ENCODE measurements at places on chromosomes 5 and 9. TPM values are rescaled to one million over a fixed set of nuclear protein-coding genes. Genes with fewer than 3 reads are reported as not detected.

The QRFP gene
- not detected for total RNA-seq

The NEUROG1 gene
- total RNA-seq, result not detected

The SCGB3A2 gene
- total RNA-seq, result not detected

The TMEM267 gene
- total RNA-seq, result 9.3 TPM

The IL4 gene
- total RNA-seq, result not detected

The ARAP3 gene
- 11.3 TPM for total RNA-seq

The SAPCD2 gene
- 51.3 TPM for total RNA-seq

The ENTPD2 gene
- not detected for total RNA-seq

The GRIN3A gene
- total RNA-seq, result not detected

The IL9 gene
- total RNA-seq, result not detected

DNA sequence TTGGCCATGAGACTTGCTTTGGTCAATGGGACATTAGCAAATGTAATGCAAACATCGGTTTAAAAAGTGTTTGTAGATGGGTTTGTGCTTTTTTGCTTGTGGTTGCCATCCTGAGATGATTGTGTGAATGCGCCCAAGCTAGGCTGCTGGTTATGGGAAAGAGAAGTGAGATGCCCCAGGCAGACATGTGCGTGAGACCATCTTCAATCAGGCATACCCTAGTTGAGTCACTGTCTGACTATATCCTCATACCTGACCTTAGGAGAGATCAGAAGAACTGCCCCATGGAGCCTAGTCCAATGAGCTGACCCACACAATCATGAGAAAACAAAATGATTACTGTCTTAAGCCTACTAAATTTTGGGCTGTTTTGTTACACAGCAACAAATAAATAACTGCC, 36.8 kb upstream of the ZNF608 start:
- no peak for DNase-seq

DNA sequence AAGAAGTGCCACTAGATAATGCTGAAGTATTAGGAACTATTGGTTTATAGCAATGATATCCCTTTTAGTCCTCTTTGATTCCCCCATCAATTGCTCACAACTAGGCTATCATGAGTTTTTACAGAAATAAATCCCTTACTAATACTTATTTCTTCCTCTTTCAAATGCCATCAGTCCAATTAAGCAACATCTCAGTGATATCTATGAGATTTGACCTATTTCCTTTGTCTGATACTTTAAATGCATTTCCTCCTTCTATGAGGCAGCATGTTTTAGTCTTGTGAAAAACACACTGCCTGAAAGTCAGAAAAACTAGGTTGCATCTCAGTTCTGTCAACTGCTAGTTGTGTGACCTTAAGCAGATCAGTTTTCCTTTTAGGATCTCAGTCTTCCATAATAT, 101.6 kb downstream of the FBXW11 start:
- no peak for DNase-seq

DNA sequence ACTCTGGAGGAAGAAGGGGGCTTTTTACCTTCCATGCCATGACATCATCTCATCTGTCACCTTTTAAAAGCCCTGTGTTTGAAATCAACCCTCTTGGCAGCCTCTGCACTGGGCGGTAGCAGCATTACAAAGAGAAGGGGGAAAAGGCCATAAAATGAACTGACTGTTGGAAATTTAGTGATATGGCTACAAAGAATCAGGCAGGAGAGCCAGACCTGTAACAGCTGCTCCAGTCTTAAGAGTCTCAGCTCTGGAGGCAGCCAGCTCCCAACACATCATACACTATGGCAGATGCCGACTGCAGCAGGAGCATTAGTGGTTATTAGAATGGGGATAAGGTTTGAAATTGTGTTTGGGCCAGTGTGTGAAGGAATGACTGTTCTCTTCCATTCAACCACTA, 257.5 kb downstream of the DMAC1 start:
- DNase-seq, result no peak

GRCh38 chr5:115875447-115875846, 33.7 kb downstream of the AP3S1 start:
- no peak for DNase-seq

- DNase-seq, result no peak
These were observed 498 bp downstream of the HAUS6 start for GRCh38 chr9:19102181-19102630.

DNA sequence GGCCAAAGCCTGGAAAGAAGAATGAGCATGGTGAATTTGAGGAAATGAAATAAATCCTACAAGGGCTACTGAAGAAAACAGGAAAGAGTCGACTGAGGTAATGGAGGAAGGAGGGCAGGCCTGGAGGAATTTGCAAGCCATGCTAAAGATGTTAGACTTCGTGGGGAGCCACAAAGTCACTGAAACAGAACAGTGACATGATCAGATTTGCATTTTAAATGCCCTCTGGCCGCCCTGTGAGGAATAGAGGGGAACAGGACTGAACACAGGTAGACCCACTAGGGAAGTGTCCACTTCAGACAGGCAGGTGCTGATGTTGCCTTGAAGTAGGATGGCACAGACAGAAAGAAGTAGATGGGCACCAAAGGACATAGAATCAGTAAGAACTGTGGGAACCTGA, 42.8 kb upstream of the RLN1 start:
- no peak for DNase-seq

- no peak for DNase-seq
These were observed 57.4 kb downstream of the CFAP95 start for GRCh38 chr9:69877852-69878514.

GRCh38 chr5:97547999-97548738, 365.1 kb upstream of the RIOK2 start:
- no peak for DNase-seq

- no peak for DNase-seq
These were observed 81.7 kb upstream of the ZBTB43 start for GRCh38 chr9:126722922-126723806.

GRCh38 chr5:127685662-127686061, 17.5 kb upstream of the CCDC192 start:
- no peak for DNase-seq

GRCh38 chr9:135925496-135926133, 18.3 kb upstream of the CAMSAP1 start:
- no peak for DNase-seq

DNA sequence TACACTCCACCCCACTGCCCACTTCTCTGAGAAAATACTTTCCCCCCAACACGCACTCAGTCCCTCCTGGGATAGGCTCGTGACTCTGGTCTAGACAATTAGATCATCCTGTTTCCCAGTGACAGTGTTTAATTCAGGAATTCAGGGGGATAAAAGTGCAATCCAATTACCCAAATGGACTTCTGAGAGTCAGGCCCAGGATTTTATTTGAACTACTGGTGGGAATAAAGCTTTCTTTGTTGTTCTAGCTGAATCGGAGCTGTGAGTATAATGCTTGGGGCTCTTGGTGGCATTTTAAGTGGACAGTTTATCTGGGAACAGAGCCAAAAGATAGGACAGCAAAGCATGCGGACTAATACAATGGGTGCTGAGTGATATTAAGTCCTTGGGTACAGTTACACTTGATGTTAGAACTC, 683.3 kb downstream of the MAT2B start:
- no peak for DNase-seq

DNA sequence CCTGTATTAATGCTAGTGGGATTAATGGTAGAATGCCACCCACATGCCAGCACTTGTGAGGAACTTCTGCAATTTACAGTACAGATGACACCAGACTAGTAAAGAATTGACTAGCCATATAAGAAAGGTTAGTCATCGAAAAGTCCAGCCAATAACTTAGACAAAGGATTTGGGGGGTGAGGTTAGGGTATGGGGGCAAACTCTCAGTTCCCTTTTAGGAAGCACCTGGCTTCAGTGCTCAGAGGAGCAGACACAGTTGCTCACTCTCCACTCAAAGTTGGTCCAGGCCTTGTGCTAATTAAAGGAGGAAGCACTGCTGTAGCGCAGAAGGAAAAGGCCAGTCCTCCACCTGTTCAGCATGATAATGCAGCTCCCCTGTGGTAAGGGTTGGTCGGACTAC, 25.2 kb downstream of the TGFBR1 start:
- no peak for DNase-seq

GRCh38 chr5:5384660-5385330, 37.7 kb upstream of the ICE1 start:
- no peak for DNase-seq

DNA sequence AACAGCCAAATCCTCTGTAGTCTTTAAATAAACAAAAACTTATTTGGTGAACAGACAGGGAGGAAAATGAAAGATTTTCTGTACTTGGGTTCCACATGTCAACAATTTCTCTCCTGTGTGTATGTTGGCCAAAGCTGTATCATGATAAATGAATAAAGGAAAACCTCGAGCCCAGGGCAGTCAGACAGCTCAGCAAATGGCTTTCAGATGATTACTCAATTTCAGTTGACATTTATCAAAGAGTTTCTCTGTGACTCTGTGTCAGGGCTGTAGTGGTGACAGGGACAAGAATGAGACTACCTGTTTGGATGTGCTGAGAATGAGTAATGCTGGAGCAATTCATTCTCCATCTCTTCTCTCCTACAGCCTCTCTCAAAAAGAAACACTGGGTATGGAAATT, 45.7 kb upstream of the PTGS1 start:
- DNase-seq, result no peak

- DNase-seq, result no peak
These were observed 5.0 kb upstream of the POLR1E start for GRCh38 chr9:37480759-37481158.

- DNase-seq, result no peak
These were observed 252.7 kb upstream of the GRIA1 start for GRCh38 chr5:153237671-153238332.

DNA sequence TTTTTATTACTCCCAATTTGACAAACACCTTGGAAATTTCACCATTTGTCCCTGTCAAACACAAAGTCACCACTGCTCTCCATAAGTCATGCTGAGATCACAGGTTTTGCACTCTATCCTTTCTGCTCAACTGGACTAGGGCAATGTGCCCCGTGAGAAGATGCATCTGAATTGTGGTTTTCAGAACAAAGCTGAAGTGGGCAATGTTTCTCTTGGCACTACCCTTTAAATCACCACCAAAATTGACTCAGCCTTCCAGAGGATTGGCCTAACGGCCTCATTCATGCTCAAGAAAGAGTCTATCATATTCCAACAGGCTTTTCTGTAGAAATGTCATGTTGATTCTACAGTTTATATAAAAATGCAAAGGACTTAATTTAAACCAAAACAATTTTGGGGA, 81.0 kb upstream of the TRIO start:
- peak; percentile 36 for DNase-seq

DNA sequence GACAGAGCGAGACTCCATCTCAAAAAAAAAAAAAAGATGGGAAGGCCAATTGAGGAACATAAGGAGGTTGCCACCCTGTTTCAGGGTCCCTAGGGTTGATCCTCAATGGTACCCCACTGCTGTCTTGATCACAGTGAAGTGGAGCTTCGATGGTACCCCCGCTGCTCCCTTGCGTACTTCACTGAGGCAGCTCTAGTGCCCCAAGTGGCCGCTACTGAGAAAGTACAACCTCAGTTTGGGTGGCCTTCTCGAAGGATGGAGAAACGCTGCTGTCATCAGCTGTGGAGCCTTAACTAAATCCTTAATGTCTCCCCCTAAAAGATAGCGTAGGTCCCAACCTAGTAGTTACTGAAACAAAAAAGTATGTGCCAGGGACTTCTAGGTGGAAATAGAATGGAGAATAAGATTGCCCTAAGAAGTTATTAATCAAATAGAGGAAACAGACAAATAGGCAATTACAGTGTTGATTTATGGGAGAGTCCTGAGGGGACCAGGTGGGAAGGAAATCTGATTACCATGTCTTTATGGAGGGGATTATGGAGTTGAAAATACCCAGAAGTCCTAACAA, 6.3 kb downstream of the TESK1 start:
- no peak for DNase-seq

DNA sequence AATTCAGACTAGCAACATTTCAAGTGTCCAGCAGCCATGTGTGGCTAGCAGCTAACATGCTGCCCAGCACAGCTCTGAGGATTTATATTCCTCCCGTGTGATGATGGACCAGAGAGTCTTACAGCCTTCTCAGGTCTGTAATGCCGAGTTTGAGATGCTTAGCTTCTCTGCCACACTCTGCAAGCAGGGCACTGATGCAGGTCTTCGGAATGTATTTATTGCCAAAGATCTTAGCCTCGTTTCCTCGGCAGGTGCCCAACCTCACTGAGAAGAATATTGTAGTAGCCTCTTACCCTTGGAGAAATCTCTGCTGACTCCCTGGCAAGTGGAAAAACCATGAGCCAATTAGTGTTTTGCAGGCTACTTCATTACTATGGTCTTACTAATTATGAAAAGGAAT, 3.7 kb upstream of the RAI14 start:
- DNase-seq, result no peak

DNA sequence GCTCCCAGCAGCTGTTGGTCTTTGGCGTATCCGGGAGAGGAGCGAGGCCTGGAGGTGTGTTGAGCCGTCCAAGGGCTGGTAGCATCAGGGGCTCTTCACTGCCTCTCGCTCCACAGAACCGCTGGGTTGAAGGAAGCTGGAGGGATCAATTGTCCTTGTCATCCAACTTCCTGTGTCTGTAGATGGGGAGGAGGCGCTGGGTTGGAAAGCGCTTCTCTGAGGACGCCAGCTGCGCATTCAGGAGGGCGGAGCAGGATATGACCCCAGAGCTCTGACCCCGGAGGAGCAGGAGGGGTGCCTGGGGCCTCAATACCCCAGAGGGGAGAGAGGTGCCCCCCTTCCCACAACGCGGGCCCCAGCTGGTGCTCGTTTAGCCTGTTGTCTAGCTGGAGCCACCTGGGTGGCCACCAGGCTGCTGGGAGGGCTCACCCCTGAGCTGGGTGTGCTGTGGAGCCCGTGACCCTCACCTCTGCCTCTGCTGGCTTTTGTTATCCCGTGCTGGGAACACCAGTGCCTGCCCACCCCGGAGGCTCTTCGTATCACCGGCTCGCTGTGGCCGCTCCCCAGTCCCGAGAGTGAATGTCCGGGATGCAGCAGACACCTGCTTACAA, 2.0 kb upstream of the DBH start:
- no peak for DNase-seq

- peak; percentile 15 for DNase-seq
These were observed 37.4 kb downstream of the SNX24 start for GRCh38 chr5:122882831-122883230.

DNA sequence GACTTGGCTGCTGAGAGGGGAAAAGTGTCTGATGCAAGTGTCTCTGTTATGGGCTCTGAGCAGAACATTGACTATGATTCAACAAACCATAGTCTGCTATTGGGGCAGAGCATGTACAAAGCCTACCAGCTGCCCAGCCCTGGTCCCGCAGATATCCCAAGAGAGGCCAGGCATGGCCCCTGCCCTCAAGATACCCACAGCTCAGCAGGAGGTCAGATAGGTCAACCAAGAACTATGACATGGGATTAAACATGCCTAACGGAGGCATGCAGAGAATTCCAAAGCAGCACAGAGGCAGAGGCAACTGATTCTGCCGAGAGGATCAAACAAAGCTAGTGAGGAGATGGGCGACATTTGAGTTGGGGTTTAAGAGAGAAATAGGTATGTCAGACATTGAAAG, 39.9 kb upstream of the CPLX2 start:
- DNase-seq, result no peak

- DNase-seq, result no peak
These were observed 43.3 kb upstream of the CEP72 start for GRCh38 chr5:568809-569208.

GRCh38 chr9:7216004-7216841, 458.4 kb downstream of the KDM4C start:
- DNase-seq, result peak; percentile 52

GRCh38 chr5:106185661-106186081, 1485.1 kb downstream of the EFNA5 start:
- no peak for DNase-seq

Measured in epithelial cell of proximal tubule (primary cell).